ENCODE measurements at places on chromosomes 6 and 20.

- DNase-seq = peak; percentile 29
These were observed 158.2 kb downstream of the ZMYND8 start for GRCh38 chr20:47198254-47198671.

GRCh38 chr20:60223174-60223573 lies 265.0 kb downstream of the CDH26 start:
- no peak for DNase-seq

DNA sequence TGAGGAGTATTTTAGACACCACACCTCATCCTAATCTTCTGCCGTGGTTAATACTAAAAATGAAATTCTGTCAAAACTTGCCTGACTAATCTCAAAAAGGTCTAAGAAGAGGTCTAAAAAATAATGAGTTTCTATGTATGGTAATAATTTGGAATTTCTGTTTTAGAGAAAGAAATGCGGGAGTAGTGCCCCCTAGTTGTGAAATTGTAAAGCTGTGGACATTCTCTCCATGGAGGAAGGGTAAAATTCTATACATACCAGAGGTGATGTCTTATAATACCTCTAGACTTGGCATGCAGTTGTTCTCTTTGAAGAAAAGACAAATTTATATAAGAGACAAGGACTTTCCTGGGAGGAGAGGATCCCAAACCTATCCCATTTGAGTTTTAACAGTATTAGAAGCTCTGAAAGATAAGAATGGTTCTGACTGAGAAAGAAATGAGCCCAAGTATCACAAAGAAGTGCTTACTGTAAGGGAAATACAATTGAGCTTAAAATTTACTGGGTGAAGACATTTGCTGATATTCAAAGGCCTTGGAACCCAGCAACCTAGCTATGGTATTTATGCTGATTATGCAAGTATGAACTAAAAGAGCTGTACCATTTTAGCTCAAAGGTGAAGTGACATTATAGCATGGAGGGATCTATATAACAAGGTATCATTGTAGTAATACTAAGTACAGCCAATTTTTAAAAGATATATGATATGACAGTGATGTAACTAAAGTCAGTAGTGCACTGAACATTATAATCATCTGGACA lies 5.1 kb upstream of the EPHA7 start:
- DNase-seq = peak; percentile 14

GRCh38 chr6:136812174-136812573 lies 10.2 kb upstream of the PEX7 start:
- DNase-seq = peak; percentile 78

DNA sequence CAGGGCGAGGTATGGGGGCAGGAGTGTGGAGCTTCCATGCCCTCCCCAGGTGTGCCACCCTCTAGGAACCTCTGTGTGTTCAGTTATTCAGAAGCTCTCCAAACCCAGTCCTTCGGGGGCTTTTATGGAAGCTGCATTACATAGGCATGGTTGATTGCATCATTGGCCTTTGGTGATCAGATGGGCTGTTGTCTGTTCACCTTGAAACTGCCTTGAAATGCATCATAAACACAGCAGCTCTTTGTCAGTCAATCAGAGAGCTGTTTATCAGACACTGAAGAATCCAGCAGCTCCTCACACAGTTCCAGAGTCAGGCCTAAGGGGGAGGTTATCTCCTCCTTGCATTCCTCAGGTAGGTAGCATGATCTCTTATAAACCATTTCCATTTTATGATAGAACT lies 62.4 kb downstream of the E2F3 start:
- DNase-seq = no peak

DNA sequence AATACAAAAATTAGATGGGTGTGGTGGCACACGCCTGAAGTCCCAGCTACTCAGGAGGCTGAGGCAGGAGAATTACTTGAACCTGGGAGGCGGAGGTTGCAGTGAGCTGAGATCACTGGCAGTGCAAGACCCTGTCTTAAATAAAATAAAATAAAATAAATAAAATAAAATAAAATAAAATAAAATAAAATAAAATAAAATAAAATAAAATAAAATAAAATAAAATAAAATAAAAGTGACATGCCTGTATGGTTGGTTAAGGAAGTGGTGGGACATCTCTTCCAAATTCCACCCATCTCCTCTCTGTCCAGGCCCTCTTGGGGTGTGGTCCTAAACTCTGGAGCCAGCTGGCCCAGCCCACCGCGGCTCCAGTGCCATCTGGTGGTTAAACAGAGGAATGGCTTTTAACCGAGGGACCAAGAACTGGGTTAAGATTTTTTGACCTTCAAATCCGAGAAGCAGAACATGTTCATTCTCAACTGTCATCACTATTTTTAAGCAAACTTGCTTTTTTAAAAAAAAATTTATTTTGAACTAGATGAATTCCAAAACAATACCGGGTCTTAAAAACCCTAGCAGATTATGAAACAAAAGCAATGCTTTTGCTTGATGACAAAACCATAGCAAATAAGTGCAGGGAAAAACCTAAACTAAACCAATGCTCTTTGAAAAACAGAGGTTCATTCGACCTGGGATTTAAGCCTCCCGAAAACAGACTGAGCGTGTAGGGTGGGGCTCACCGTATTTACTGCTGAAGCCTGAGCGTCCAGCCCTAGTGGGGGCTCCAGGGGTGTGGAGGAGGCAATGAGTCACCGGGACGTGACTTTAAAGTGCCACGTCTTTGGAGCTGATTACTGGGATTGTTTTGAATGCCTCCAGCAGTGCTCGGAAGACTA lies 68.8 kb downstream of the CDC5L start:
- DNase-seq = peak; percentile 56

DNA sequence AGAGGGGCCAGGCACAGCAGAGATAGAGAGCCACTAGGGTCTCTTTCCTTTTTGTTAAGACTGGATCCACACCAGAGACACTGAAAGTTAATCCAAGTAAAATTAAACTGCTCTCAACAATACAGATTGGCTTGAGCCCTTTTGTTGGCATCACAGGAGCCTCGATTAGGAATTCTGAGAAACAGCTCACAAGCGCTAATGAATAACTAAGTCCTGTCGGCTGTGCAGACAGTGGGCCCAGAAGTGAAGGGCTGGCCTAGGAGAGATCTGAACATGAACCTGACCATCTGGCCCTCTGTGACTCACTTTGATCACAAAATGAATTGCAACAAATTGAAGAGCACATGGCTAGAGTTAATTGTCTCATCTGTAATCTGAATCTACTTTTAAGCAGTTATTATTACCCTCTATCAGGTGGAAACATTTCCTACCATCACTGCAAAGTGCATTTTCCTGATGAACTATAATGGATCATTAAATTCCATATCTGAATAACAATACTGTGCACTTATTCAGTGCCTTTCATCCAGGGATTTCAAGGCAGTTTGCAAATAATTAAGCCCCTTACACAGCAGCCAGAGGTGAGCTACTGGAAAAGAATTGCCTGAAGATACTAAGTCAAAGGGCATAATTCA lies 3.2 kb downstream of the BACH2 start:
- DNase-seq = no peak

GRCh38 chr6:56729719-56730118 lies 87.0 kb upstream of the DST start:
- peak; percentile 83 for DNase-seq

- DNase-seq = no peak
These were observed 45.8 kb upstream of the SLCO4A1 start for GRCh38 chr20:62596486-62596885.

DNA sequence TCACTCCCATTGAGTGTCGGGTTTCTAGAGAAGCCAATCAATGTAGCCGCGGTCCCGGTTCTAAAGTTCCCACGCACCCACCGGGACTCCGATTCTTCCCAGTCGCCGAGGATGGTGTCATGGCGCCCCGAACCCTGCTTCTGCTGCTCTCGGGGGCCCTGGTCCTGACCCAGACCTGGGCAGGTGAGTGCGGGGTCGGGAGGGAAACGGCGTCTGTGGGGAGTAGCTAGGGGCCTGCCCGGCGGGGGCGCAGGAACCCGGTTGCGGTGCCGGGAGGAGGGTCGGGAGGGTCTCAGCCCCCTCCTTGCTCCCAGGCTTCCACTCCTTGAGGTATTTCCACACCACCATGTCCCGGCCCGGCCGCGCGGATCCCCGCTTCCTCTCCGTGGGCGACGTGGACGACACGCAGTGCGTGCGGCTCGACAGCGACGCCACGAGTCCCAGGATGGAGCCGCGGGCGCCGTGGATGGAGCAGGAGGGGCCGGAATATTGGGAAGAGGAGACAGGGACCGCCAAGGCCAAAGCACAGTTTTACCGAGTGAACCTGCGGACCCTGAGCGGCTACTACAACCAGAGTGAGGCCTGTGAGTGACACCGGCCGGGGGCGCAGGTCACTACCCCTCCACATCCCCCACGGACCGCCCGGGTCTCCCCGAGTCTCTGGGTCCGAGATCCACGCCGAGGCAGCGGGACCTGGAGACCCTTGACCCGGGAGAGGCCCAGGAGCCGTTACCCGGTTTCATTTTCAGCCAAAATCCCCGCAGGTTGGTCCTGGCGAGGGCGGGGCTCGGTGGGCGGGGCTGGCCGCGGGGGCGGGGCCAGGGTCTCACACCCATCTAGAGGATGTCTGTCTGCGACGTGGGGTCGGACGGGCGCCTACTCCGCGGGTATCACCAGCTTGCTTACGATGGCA lies 35.2 kb upstream of the HLA-G start:
- DNase-seq = no peak

DNA sequence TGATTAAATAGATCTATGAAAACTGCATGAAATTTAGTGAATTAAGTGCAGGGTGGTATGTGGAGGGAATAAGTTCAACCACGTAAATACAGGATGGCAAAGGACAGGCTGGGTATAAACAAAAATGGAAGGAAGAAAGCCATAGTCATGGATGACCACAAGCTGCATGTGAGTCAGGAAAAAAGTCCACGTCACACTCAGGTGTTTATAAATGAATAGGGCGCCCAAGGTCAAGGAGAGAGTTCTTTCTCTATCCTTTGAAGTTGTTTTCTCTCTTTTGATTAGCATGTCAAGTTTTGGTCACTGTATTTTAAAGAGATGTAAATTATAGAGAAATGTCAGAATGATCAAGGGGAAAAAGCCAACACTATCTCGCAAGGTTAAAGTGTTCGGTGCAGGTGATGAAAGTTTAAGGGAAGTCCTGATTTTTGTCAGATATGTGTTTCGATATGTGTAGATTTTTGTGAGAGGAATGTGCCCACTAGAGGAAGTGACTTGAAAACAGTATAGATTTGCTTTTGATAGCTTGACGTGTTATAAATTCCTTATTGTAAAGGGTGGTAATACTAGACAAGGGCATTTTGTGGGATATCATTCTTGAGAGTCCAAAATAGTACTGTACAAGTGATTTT lies 58.7 kb downstream of the MAP3K4 start:
- DNase-seq = no peak

DNA sequence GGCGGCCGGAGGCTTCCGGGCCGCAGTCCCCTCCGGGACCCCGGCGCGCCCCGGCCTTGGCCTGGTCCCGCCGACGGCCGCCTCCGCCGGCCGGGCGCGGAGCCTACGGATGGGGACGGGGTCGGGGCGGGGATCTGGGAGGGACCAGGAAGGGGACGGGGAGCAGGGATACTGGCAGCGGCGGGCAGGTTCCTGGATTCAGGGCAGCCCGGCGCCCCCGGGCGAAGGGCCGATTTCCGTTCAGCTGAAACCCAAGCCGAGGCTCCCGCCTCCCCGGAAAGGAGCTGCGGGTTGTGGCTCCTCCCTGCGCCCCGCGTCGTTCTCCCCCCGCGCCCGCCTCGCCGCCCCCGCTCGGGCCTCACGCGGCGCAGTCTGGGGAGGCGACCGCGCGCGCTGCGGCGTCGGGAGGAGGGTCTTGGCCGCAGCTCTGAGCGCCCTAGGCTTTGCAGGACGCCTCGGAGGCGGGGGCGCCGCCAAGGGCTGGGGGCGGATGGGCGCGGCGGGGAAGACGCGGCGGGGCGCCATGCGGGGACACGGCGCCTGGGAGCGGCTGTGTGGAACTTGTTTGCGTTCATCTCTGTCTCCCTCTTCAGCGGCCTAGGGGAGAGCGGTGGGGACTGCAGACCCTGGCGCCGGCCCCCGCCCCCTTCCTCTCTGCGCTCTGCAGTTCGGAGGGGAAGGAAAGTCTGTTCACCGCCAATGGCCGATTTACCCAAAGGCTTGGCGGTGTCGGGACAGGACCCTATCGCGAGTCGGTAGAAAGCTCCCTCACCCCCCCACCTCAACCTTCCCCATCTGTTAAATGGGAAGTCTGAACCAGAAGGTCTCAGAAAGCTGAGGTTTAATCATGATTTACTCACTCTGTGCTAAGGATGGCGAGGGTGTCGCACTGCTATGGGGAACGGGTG lies 22.7 kb upstream of the TMEM181 start:
- DNase-seq = peak; percentile 10

DNA sequence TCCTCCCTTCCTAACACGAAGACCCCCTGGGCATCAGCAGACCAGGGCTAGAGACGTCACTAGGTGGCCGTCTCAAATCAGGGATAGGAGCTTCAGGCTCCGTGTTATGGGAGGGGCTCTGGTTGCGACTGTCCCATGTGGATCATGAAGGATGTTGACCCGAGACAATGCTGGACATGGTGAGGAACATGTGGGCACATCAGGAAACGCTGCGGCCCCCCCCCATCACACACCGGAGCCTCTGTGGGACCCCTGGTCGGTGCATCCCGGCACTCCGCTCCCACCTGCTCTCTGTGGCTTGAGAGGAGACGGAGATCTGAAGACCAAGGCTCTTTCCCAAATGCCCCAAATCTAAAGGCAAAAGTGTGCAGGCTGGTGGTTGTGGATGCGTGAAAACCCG lies 54.2 kb downstream of the DACT2 start:
- DNase-seq = no peak

GRCh38 chr6:17178754-17179529 lies 77.1 kb downstream of the STMND1 start:
- DNase-seq = peak; percentile 26

DNA sequence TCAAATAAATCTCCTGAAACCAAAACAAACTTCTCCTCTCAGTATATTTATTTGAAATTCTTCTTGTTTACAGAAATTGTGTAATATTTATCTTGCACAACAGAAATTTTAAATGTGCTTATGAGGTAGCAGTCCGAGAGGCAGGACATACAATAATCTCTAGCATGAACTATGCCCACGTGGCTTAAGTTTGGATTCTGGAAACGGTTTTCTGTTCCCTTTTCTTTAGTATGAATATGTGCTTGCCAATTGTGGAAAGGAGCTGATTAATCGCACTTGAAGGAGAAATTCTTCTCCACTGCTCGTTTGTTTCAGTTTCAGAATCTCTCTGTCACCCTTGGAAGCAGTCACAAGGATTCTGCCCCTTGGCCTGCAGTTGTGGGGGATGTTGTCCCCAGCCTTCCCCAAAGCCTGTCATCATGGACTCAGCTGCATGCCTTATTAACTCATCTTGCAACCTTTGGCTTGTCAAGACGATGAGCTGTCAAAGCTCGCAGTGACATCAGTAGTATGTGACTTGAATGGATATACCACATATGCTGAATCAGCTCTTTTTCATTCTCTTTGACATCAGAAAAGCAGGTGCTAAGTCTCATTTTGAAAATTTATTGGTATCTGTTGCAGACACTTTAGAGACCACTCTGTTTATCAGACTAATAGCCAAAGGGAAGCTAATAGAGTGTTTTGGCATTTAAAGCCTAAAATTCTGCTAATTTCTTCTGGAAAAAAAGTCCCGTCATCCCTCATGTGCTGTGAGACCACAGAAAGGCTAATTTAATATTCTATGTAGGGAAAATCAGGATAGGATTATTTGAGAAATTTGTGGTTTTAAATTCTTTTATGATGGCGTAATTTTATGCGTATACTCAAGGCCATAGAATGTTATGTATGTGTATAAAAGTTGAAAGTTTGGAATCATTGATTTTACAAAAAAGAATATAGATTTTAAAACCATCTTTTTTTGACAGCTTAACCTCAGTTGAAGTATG lies 186.8 kb downstream of the ARID1B start:
- peak; percentile 75 for DNase-seq

All from amniotic epithelial cell (primary cell).